Activated gamma-delta T cell (primary cell): ENCODE measurements at places on chromosomes 11 and 22.
A peak's percentile ranks its signal among the peaks of the same experiment; 100 is the strongest.

DNA sequence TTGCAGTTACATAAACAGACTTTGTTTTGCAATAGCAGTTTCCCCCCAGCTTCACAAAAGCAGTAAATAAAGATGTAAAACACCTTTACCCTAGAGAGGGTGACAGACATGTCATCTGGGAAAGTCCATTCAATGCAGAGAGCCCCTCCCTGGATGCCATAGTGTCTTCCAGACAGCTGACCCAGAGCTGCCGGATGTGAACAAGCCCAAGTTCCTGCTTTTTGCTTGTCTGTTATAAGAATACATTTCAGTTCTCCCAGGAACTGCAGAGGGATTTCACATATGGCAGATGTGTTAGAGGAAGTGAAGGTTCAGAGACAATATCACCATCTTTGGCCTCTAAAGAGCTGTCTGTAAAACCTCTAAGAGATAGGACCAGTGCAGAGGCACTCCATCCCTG, 48.9 kb downstream of the RELT start:
- no peak for DNase-seq

- no peak for DNase-seq
Observed at GRCh38 chr11:69442807-69443137, 38.7 kb upstream of the LINC01488 start.

GRCh38 chr11:83034673-83035014, 37.1 kb downstream of the RAB30 start:
- DNase-seq, result no peak

GRCh38 chr11:1202776-1203504, 19.9 kb upstream of the MUC5B start:
- peak; percentile 32 for DNase-seq

- no peak for DNase-seq
Observed at GRCh38 chr22:46931881-46932280, 169.4 kb downstream of the TBC1D22A start.

GRCh38 chr11:30567120-30567519, 19.0 kb downstream of the MPPED2 start:
- no peak for DNase-seq

DNA sequence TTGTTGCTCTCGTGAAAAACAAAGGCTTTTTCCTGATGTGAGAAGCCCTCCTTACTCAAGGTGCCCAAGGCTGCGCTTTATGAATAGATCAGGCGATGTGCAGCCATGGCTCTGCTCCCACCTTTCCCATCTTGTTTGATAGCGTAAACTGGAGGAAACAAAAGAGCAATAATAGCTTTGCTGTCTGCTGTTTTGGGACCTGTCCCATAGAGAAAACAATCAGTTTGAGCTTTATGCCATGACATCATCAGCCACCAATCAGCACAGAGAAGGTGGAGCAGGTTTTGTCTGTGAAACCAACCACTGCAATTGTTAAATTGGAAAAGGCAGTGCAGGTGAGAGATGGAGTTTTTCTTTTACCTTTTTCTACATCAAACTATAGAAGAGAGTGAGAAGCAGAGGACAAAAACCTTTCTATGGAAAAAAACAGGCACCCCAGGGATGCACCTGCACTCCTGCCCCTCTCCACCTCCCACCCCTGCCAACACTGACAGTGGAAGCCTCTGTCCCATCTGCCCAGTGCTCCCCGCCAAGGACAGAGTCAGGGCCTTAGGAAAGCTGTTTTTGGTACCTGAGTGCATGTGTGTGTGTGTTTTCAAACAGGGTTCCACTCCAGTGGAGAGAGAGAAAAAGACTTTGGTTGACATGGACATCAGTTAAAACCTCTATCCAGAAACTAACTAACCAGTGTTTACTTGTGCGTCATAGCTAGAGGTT, 80.7 kb downstream of the MICAL3 start:
- no peak for DNase-seq

DNA sequence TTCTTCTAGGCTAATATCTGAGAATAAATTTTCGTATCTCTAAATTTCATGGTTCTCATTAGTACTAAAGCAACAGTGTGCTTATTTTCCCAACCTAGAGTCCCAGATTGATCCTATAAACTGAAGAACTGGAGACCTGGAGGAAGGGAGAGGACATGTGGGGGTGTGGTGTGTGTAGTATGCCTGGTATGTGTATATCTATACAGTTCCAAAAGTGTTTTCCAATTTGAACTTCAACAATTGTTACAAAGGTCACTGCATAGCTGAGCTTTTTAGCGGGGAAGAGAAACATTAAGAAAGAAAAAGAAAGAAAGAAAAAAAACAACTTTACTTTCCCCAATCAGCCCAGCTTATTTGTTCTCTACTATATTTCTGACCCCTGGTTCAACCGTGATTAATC, 152.1 kb downstream of the SOX6 start:
- no peak for DNase-seq
